Hematopoietic multipotent progenitor cell treated with erythropoietin and hydrocortisone succinate and interleukin-3 and kit ligand, for 17 days (in vitro differentiated cells): ENCODE measurements at places on chromosomes 1 and 21.

- DNase-seq = peak; percentile 42
Measured at GRCh38 chr1:22131875-22132486, 10.9 kb downstream of the WNT4 start.

GRCh38 chr1:183144752-183145151, 41.3 kb upstream of the LAMC2 start:
- DNase-seq = no peak

- no peak for DNase-seq
Measured at GRCh38 chr1:1908506-1908791, 6.6 kb upstream of the CALML6 start.

DNA sequence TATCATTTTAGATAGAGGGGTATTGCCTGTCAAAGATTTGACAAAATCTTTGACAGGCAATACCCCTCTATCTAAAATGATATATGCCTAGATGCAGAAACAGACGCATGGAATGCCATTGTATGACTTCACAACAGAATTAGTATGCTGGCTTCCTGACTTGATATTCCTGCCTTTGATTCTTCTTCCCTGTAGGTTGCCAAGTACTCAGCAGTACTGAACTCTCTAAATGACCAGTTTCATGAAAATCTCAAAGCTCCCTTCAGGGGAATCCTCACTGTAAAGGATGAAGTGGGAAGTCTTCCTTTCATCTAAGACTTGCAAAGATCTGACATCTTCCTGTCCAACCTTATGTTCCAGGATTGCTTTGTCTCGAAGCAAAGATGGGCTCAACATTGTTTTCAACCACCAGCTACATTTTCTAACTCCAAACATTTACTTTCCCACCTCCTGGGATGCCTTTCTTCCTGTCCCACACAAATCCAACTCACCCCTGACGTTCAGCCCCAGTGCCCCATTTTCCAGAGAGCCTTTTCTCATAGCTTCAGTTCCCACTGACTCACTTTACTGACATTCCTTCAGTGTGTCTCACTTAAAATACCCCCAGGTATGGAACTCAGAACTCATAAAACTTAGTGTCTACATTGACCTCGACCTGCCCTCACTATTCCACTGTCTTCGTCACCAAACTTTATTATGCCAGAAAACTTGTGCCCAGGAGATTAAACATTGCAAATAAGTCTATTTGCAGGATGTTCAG, 67.3 kb upstream of the KCNJ6 start:
- DNase-seq = no peak

GRCh38 chr1:41442697-41443251, 41.7 kb downstream of the EDN2 start:
- no peak for DNase-seq

- DNase-seq = no peak
Measured at GRCh38 chr1:37055631-37056030, 21.3 kb upstream of the GRIK3 start.

- peak; percentile 91 for DNase-seq
Measured at GRCh38 chr1:26695356-26696118, at the start of gene ARID1A. Gene ARID1A, plus strand, starts transcription at chr1:26696015. Its CDS starts 389 bp downstream, at chr1:26696404.

DNA sequence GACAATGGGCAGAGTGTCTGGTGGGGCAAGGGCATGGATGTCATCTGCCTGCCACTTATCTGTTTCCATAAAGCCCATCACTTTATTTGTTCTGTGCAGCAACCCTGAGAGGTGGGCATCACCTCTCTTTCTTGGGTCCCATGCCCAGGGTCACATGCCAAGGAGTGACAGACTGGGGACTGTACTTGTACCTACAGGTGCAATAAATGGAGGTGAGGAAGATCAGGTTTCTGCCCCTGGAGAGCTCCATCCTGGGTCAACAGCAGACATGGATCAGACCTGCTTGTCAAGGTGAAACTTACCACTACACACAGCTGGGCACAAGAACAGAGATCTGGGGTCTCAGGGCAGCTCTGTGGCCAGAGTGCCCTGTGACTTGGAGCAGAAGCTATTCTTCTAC, 18.4 kb upstream of the PRDM16 start:
- DNase-seq = no peak

- DNase-seq = no peak
Measured at GRCh38 chr1:34049994-34050393, 115.0 kb downstream of the CSMD2 start.

- DNase-seq = peak; percentile 56
Measured at GRCh38 chr1:91596474-91596873, 95.8 kb downstream of the CDC7 start.

DNA sequence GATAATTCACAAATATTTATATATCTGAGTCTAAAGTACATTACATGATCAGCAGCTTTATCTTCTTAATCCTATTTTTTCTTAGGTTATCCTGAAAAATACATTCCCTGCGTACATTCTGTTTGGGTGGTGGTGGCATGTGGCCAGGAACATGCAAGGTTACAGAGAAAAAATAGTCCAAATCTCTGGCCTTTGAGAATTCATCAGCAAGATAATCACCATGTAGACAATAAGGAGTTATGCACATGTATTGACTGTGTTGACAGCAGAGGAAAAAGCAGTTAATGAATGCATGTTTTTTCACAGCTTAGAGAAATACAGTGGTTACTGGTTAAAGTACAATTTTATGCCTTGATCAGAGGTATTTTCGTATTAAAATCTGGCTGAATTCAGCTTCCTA, 49.0 kb downstream of the ABCA4 start:
- no peak for DNase-seq

DNA sequence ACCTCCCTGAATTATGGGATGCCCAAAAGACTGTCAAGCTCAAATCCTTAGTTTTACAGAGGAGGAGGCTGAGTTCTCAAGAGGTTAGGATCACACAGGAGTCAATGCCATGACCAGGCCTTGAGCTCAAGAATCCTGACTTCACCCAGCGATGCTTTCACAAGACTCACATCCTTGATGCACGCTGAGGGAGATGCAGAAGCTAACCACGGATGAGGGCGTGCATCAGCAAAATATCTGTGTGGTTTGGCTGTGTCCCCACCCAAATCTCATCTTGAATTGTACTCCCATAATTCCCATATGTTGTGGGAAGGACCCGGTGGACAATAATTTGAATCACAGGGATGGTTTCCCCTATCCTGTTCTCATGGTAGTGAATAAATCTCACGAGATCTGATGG, 133.2 kb downstream of the KCNJ6 start:
- DNase-seq = no peak

DNA sequence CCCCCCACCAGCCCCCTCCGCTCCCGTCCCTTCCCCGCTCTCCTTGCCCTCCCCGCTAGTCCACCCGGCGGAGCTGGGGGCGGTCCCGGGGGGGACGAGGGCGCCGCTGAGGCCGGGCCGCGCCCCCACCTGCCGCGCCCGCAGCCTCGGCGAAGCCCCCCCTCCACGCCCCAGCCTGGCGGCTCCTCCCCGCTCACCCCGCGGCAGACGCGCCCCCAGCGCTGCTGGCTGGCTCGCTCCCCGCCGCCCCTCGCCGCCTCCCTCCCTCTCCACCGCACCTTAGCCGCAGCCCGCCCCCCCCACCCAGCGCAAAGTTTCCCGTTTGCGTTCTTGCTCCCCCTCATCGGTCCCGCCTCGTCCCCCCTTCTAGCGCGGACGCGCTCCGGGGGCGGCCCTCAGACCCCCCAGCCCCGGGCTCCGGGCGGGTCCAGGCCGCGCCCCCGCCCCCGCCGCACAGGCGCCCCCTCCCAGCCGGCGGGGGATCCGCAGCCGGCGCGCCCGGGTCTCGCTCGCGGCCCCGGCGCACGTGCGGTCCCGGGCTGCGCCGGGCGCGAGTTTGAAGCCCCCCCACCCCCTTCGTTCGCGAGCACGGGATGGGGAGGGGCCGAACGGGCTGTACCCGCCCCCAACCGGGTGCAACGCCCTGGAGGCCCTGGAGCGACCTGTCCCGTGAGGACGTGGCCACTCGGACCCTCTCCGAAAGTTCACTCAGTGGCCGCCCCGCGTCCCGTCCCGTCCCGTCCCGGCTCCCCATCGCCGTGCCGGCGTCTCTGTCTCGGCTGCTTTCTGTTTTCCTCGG, 623 bp downstream of the PTPRF start:
- no peak for DNase-seq

DNA sequence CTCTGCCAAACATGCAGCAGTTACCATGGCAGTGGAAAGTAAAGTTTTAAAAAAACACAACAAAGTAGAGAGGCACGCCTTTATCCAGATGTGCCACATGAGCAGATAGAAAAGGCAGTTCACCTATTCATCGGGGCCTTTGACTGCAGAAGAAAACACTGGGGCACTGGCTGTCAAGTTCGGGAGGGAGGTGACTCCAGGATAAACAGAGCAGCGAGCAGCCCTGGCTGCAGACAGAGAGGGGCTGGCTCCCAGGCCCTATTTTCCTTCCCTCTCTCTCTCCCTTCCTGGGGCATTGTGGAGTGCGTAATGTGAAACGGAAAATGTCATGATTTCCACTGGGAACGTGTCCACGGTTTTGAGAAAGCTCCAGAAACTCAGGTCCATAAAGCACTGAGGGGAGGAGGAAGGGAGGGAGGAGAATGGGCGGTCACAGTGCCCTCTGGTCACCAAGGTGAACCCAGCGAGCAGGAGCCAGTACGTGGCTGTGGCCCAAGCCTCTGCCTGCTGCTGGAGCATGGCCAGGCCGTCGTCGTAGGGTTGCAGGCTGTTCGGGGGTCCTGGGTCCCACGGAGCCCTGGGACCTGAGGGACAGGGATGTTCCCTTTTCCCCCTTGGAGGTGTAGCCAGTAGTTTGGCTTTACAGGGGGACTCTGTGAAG, 114.7 kb upstream of the IRF2BP2 start:
- no peak for DNase-seq

DNA sequence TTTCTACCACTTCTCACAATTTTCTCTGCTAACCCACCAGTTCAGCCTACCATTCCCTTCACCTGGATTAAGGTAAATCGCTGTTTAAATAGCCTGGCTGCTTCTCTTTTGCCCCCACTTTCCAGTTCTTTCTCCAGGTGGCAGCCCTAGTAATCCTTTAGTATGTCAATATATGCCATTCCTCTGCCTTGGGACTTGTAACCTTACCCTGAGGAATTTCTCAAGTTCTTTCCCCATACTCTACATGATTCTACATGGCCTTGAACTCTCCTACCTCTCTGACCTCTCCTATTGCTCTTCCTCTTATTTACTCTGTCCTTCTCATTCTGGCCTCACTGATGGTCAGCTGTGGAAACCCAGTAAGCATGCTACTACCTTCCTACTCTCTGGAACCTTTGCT, 546.0 kb downstream of the PLA2G4A start:
- no peak for DNase-seq

- DNase-seq = no peak
Measured at GRCh38 chr1:191662746-191663145, 495.5 kb upstream of the RGS18 start.

- DNase-seq = no peak
Measured at GRCh38 chr1:239912471-239912870, 179.2 kb upstream of the FMN2 start.

DNA sequence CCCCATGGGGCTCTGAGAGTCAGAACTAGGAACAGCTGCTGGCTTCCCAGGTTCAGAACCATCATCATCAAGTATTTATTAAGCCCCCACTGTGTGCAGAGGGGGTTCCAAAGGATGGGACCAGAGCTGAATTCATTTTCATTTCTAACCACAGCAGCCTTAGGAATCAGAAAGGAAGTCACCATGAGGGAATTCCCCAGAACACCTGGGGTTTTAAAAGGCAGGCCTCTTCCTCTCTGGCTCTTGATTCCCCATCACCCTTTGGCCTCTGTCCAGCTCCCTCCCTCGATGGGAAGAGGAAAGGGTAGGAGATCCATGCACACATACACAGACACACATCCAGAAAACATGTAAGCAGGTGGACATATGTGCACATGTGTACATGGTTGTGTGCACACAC, 1.3 kb upstream of the KCNN3 start:
- DNase-seq = no peak

DNA sequence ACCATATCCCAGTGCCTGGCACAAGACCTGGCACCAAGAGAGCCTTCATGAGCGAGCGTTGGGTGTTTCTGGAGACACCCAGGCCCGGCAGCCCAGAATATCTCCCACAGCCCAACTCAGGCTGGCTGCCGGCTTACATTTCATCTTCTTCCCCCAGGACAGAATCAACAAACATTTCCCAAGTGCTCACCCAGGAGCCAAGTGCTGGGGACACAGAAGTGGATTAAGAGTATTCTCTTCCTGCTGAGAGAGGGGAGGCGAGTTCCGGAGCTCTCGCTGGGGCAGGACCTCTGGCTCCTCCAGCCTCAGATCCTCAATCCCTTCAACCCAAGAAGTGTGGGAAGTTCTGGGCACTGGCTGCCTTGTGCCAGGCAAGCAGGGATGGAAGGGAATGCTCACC, 23.6 kb downstream of the IFFO2 start:
- no peak for DNase-seq

DNA sequence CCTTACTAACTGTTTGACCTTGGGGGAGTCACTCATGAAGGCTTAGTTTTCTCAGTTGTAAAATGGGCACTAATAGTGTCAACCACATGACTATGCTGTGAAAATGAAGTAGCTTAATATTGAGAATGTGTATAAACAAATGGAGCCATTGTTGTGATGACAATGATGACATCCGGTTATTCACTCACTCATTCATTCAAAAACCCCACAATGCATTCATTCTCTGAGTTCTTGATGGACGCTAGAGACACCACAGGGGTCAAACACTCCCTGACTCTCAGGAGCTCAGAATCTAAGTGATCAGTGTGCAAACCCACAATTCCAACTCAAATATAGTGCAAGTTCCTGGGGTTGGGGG, 138.9 kb downstream of the FOXD2 start:
- no peak for DNase-seq

GRCh38 chr1:6256645-6257044, 4.3 kb downstream of the GPR153 start:
- no peak for DNase-seq

DNA sequence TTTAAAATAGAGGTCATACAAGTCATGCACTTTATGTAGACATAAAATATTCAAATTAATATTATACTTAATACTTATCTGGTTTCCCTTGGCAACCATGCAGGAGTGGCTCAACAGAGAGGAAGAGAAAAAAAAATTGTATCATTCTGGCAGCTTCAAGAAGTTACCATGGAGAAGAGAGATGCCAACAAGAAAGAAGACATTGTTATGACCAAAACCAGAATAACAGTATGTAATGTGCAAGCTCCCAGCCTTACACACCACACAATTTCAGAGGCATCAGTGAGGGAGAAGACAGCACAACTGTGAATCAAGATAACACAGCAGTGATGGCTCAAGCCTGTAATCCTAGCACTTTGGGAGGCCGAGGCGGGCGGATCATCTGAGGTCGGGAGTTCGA, 49.1 kb upstream of the RCOR3 start:
- DNase-seq = no peak

GRCh38 chr1:23539698-23540266, 8.7 kb upstream of the E2F2 start:
- peak; percentile 98 for DNase-seq

DNA sequence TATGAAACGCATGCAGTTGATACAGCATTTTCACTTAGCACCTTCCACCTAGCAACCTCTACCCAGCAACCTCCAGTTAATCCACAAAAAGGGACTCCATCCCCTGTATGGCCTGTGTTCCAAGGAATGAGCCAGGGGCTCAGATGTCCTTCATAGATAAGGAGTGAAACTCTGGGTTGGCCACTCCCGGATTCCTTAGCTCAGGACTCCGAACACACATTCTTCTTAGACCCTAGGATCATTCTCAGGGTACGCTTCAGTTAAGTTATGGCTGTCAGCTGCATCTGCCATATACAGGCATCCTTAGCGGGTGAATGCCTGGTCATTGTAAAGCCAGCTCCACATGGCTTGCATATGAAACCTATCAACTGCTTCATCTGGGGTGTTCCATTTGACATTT, 15.9 kb upstream of the IFI6 start:
- DNase-seq = no peak

- DNase-seq = no peak
Measured at GRCh38 chr1:153231363-153231762, 14.0 kb downstream of the PRR9 start.

GRCh38 chr1:244757091-244757939, 78.1 kb upstream of the COX20 start:
- no peak for DNase-seq
